ENCODE measurements at places on chromosomes 4 and X. TPM values are rescaled to one million over a fixed set of nuclear protein-coding genes. Genes with fewer than 3 reads are reported as not detected.

ADH1A gene
- total RNA-seq = not detected

DNA sequence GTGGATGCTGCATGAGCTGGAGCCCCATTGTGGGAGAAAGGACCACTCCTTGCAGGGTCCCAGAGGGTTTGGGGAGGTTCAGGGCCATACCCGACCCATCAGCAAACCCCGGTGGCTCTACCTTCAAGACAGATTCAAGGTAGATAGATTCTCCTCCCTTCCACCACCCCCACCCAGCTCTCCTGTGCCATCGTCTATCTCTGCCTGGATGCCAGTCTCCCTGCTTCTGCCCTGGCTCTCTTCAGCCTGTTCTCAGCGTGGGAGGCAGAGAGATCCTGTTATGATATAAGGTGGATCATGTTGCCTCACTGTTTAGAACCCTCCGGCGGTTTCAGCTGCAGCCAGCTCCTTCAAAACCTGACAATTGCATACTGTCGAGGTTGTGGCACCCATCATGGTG, 5.4 kb downstream of the LAGE3 start:
- no peak for DNase-seq

GRCh38 chrX:13662355-13662791, 9.4 kb downstream of the TCEANC start:
- DNase-seq = no peak

GRCh38 chr4:86482306-86483172, 111.6 kb upstream of the PTPN13 start:
- no peak for DNase-seq

- DNase-seq = no peak
Observed at GRCh38 chr4:175776217-175776616, 35.8 kb downstream of the GPM6A start.

DNA sequence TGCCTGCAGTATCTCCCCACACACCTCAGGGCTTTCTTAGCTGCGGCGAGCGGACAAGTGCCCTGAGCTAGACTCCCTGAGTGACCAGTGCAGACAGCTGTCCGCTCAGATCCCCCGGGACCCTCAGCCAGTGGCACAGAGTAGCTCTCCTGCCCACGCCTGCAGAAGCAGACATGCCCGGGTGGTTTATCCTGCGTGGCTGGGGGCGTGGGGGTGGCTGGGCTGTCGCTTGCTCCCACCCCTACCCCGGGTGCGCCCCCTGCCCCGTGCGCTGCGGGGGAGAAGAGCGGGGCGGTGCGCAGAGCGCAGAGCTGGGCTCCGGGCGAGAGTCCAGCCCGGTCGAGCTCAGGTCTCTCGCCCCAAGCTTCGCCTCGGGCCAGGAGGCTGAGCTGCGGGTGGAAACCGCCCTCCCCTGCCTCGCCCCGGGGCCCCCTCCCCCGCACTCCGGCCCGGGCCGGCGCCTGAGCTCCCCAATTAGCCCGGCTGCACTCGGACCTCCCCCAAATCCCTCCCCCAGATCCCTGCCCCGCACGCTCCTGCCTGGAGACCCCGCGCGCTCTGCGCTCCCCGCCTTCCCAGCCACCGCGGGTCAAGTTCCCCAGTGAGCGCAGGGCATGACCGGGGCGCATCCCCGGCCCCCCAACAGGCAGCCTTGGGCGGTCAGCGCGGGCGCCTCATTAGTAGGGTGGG, 11.7 kb upstream of the SHOX start:
- no peak for DNase-seq
